ENCODE measurements at places on chromosomes 4 and X.

DNA sequence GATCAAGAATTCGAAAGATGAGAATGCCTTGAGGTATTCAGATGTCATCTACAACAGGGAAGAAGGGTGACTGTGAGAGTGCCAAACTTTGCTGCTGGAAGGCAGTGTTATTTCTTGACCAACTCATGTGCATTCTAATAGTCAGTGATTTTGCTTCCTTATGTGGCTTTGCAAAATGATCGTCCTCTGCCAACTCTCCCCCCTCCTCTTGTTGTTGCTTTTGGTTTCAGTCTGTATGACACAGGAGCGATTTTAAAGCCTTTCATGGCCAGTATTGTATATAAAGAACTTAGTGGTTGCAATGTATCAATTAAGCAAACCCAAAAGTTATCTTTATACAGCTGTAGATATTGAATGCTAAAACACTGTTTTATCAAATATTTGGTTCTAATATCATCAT, 379.1 kb downstream of the IL1RAPL1 start:
- DNase-seq = peak; percentile 47

DNA sequence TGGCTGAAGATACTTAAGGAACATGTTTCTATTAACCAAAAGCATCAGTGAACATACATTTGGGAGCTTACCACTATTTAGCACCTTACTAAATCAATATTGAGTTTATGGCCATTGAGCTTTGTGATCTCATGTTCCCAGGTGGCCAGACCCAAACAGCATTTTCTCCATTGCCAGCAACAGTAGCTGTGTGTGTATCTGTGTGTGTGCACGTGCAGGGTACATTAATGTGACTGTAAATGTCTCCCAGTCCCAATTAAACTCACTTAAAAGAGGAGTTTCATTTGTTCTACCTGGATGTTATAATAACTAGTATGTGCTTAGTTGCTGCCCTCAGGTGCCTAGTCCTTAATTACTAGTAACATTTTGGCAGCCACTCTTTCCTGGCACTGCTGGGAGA, 282.4 kb downstream of the NR3C2 start:
- DNase-seq = no peak

- peak; percentile 53 for DNase-seq
Measured at GRCh38 chr4:185865901-185866328, 53.9 kb upstream of the SORBS2 start.

DNA sequence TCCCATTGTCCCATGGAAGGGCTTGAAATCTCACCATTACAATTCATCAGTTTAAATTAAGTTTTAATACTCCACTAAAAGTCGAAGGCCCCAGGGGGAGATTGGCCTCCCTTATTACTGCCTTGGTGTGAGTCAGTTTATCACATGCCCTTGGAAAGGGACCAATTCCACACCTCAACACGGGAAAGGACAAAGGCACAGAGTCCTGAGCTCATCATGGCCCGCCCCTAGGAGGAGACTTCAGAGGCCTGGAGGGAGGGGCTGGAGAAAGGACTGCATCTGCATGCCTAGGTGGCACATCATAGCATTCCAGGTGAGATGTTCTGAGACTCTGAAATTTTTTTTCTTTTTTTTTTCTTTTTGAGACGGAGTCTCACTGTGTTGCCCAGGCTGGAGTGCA, 2.8 kb upstream of the SEL1L3 start:
- peak; percentile 43 for DNase-seq

- no peak for DNase-seq
Measured at GRCh38 chrX:142233400-142233799, 28.3 kb upstream of the MAGEC2 start.
